ENCODE measurements at places on chromosomes 7 and 10.

DNA sequence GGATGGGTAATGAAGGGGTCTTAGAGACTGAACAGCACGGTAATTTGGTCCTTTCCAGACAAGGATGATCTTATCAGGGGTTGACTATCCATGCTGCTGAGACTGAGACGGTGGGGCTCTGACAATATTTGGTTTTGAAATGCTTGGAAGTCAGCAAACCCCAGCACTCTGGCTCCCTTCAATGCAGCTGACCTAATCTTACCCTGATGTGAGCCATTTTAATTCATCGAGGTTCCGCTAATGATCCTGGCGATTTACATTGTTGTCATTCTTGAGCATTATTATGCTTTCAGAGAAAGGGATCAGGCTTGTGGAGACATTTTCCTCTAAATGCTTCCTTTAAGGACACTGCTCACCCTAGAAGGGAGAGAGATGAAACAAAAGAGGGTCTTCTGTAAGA is 114.6 kb upstream of the BMPER start:
- DNase-seq, result no peak

DNA sequence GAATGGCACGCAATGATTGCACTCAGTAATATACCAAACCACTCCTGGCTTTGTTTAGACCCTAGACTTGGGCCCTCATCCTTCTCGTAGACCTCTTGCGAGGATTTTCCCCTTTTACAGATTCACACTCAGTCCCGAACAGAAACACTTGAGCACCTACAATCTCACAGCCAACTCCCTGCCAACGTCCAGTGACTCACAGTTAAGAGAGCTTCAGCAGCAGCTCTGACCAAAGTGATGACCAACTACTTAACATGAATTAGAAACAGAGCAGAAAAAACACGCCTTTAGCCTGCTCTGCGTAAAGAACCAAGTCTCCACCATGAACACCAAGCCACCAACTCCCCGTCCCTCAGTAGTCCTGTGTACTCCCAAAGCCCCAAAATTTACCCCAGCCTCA is 2.2 kb downstream of the DNAJC30 start:
- DNase-seq, result peak; percentile 22

DNA sequence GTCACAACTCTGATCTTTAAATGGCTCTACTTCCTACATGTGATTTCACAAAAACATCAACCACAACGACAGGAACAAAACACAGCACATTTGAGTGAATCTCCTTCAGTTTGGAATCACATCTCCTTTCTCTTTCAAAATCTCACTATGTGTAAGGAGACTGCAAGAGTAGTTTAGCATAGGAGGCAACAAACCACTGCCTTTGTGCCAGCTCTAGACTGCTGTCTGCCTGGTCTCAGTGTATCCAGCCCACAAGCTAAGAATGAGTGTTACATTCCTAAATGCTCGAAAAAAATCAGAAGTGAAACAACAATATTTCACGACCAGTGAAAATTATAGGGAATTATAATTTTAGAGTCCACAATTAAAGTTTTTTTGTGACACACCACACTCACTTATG is 217.0 kb upstream of the STEAP4 start:
- DNase-seq, result no peak

DNA sequence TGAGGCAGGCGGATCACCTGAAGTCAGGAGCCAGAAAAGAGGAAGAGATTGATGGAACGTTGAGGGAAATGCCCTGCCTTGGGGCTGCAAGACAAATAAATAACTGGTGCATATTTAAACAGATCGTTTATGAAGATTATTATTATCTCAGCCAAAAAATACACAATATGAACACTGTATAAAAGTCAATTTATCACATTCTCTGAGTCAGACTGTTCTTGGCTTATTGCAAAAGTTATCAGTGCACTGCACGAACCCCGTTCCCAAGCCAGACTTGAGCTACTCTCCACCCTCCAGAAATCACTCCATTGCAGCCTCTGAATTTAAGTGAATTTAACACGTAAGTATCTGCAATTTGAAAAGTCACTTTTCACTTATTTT is 1.6 kb downstream of the DNMBP start:
- peak; percentile 62 for DNase-seq

DNA sequence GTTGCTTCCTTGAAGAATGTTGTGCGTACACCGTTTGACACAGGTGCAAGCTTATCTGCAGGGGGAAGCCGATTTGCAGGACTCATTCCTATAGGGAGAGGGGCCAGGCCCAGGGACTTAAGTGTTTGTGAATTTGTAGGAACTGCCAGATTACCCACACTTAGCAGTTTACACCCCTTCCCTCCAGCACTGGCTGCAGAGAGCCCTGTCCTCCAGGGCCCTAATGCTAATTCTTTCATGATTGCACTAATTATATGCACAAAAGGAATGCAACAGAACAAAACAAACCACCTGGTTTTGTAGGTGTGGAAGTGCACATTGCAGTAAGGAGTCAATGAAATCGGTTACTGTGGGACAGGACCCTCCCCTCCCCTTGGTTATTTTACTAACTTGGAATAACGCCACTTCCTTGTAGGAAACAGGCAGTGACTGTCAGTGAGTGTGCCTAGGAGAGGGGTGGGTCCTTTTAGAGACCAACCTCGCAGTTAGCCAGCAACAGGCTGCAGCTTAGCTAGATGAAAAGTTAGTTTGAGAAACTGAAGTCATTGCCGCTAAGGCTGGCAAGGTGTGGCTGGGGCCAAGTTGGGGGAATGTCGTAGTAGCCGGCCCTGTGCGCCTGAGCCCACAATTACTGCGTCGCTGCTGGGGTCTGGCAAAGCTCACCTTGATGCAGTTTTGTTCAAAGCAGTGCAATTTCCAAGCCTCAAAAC is 60.6 kb downstream of the CUX1 start:
- no peak for DNase-seq
